ENCODE measurements at places on chromosomes 13 and 19.

- no peak for DNase-seq
Observed at GRCh38 chr19:31356587-31357314, 7.5 kb upstream of the TSHZ3 start.

DNA sequence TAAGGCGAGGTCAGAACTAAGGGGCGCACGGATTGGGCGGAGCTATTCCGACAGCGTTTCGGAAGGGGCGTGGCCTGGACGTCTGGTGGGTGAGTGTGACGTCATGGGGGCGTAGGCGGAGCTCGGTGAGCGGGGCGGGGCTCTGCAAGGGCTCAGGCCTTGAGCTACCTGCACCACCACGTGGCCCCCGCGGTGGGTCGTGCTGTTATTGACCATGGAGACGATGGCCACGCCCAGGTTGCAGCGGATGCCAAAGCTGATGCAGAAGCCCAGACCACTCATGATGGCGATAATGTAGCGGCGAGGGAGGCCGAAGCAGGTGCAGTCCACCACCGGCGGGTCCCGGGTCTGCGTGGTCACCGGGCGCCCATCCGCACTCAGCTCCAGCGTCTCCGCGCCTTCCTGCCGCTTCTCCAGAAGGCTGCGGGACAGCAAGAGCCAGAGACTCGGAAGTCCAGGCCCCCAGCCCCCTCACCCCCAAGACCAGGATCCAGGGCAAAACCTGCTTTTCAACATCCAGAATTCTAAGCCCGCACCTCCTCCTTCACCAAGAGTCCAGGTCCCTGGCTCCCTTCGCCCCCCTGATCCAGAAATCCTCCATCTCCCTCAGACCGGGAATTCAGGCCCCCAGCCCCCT, 4.8 kb downstream of the SLC17A7 start:
- DNase-seq, result peak; percentile 77

- no peak for DNase-seq
Observed at GRCh38 chr19:2507109-2507508, 31.2 kb downstream of the GADD45B start.

DNA sequence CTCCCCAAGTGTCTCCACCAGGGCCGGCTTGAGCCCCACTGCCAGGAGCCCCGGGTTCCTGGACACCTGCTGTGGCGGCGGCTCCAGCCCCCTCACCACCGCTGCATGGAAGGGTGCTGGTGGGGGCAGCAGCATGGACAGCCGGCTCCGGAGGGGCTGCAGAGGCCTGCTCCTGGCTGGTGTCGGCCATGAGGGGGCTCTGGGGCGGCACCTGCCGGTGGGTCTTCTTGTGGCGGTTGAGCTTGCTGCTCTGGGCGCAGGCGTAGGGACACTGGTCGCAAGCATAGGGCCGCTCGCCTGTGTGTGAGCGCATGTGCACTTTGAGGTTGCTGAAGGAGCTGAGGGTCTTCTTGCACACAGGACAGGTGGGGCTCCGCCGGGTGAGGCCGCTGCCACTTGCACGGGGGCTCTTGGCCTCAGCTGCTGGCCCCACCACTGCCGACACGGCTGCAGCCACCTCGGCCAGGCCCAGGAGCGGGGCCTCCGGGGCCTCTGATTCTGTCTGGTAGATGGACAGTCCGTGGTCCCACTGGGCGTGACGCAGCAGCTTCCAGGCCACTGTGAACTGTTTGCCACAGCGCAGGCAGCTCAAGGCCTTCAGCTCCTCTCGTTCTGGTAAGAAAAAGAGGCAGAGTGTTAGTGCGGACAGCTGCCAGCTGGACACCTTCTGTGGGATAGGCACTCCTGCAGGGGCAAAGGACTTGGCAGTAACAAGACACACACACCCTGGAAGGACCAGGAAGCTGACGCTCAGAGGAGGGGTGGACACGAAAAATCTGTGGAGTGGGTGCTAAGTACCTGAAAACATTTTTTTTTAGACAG, 4.1 kb downstream of the ZNF296 start:
- DNase-seq, result no peak

GRCh38 chr19:35116072-35116801, 614 bp downstream of the FXYD3 start:
- no peak for DNase-seq

DNA sequence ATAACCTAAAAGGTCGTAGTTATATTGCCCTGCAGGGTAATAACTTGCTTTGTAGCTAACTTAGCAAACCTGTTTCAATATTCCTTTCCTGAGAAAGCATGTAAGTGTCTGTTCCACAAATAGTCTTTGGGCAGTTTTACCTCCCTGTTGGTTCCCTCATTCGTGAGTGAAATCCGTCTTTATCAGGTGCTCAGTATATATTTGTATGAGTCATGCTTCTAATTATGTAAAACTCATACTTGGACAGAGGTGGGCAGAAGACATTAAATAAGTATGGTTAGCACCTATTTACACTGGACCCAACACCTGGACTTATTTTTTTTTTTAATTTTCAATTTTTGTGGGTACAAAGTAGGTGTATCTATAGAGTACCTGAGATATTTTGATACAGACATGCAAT, 44.9 kb upstream of the MEDAG start:
- DNase-seq, result no peak

DNA sequence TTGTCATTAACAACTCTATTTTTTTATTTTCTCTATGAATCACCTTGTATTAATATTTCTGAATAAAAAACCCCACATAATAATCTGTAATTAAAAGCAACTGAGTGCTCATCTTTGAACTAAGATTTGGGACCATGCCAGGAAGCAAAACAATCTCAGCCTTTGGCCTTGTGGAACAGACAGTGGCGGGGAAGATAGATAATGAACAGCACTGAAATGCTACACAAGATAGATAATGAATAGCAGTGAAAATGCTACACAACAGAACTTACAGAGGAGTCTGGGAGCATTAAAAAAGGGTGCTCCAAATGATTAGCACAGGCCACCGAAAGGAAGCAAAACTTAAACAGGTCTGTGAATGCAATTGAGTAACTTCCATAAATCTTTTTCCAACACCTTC, 134.9 kb downstream of the GPC5 start:
- DNase-seq, result no peak

All from hematopoietic multipotent progenitor cell (in vitro differentiated cells).